Brain (organoid and tissue), 16 donors: ENCODE measurements at places on chromosomes 7 and 10.
A peak's percentile ranks its signal among the peaks of the same experiment; 100 is the strongest.

DNA sequence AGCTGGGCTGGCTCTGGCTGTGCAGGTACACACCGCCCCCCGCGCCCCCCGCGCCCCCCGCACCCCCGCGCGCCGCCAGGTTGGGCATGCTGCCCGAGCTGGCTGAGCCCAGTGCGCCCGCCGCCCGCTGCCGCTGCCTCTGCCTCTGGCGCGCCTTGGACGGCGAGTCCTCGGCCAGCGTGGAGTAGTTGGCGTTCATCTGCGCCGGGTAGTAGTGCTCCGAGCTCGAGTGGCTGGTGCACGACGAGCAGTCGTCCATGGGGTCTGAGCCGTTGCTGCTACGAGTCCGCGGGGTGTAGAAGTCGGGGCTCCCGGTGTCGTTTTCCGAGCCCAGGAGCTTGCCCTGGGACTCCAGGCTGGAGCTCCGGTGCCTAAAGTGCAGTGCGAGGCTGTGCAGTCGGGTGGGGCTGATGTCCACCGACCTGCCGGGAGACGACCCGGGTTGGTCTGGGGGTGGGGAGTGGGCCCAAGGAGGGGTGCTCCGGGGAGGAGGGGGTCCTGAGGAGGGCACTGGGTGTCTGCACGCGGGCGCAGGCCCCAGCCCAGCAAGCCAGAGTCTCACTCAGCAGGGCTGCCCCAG, 70.4 kb downstream of the PRPF18 start:
- DNase-seq, result no peak

GRCh38 chr7:49852619-49853462, 79.4 kb downstream of the VWC2 start:
- DNase-seq, result peak; percentile 91

DNA sequence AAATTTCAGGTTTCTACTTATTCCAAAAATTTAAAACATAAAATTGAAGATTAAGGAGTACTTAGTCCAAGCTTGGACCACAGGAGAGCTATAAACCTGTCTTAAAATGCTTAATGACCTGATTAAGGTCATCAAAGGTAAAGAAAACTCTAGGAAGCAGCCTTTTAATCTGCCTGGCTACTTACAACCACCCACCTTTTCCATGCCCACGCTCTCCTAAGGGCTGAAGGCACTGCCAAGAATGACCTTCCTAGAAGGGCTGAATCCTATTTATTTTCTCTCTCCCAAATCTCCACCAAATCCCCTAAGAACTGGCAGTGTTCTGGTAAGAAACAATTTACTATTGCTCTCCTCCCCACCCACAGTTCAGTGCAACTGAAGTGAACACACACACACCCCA, 6.8 kb downstream of the MPP7 start:
- no peak for DNase-seq

- no peak for DNase-seq
These were observed 48.2 kb downstream of the DNAJC12 start for GRCh38 chr10:67789769-67790168.

DNA sequence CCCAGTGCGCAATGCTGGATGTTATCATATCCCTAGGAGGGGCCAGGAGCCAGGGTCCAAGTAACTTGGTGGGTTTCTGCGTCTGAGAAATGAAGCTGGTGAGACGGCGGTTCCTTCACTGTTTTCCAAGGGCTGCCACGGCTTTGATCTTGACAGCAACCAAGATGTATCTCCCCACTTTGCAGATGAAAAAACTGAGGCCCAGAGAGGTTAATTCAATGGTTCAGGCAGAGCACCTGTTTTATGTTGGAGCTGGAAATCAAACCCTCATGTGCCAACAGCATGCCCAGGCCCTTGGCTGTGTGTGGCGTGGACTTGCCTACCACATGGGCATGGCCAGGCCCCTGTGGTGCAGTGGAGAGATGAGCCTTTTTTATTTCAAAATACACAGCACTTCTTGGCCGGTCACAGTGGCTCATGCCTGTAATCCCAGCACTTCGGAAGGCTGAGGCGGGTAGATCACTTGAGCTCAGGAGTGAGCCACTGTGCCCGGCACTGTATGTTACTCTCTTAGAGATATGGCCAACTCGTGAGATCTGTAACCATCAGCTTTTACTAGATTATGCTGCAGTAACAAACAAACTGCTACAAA, 225.2 kb upstream of the SH2B2 start:
- DNase-seq, result no peak

GRCh38 chr10:101244321-101245050, 15.2 kb upstream of the LBX1 start:
- DNase-seq, result no peak

DNA sequence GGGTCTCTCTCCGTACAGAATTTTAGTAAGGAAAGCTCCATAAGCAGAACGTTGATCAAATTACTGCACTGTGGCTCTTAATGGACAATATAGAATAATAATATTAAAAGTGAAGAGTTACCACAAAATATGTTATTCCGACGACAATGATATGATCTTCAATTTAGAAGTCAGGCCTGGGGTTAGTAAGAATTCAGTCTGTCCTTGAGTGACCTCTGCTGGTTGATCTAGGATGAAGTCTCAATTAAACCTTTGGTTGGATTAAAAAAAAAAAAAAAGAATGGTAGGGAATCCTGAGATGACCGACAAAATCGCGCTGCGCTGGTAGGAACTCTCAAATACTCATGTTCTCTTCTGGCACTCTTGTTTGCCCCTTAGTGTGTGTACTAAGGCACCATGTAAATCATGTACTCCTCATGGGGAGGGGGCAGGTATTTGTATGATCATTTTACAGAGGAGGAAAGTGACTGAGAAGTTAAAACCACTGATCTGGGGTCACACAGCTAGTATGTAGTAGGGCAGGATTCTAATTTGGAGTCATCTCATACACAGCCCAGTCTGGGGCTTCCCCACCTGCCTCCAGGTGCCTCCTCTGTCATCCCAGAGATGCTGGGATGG, 161.3 kb upstream of the NPVF start:
- peak; percentile 80 for DNase-seq

DNA sequence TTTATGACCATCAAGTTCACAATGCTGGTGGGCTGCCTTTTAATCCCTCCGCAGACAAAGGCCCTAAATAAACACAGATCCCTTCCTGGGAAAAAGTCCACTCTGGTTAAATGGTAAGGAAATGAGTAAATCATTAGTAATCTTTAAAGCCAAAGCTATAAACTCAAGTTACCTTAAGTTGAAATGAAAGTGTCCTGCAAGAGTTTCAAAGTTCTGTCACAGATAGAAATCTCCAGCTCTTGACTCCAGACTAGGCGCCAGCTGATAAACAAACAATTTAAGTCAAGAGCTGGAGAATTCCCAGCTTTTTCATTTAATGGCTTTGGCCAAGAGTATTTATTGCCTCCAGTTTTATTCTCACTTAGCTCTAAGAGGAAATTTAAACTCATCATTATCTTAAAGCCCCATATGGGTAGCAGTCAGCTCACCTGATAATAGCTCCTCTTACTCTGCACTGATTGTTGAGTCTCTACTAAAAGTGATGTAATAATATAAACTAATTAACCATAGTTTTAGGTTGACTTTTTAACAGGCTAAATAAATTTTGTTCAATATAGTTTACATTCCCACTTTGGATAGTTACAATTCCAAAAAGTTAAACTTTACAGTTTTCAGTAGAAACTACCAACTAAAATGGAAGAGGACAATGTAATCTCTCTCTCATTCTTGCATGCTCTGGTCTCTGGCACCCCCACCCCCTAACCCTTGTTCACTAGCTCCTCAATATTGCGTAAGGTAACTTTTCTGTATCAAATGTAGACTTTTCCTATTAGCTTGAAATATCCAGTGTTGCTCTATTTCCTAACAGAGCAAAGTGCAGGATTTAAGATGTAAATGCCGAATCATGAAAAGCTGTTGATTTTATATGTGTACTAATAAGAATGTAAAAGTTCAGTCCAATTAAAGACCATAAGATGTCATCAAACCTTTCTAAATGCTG, 56.1 kb downstream of the HIBADH start:
- DNase-seq, result no peak

DNA sequence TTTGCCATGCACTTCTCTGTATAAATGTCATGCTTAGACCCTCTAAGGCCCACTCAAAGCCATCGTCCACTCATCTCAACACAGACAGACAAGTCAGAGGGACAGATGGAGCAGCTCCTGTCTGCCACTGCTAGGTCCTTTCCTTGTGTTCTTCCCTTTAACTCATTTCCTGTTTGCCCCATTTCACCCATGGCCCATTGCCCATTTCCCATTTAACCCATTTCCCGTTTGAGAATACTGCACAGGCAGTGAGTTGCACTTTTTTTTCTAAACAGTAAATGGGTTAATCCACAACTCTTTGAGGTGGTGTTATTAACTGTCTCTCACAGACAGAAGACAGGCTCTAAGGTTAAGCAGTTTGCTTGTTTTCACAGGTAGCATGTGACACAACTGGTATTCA, 179.3 kb downstream of the NPSR1 start:
- no peak for DNase-seq

DNA sequence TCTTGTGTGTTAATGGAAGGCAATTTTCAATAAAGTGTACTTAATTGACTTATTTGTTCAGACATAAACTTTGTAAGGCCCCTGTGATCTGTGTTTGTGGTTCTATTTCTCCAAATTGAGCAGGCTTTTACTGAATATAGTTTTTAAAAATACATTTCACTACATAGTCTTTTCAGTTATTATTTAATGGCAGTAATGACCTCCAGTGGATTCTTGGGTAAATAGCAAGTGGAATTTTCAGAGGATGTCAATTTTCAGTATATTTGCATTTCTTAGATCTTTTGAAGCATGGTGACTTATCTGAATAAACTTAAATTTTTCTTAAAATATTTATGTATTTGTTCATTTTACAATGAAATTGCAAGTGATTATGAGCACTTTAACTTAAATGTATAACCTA, 203.1 kb upstream of the PCLO start:
- peak; percentile 22 for DNase-seq
